ENCODE measurements at places on chromosomes 7 and 10. TPM values are rescaled to one million over a fixed set of nuclear protein-coding genes. Genes with fewer than 3 reads are reported as not detected.

GRCh38 chr7:1920266-1920681 lies 250.2 kb downstream of the ELFN1 start:
- peak; percentile 60 for DNase-seq

The ADAP1 gene
- 8.4 TPM for polyA plus RNA-seq

DNA sequence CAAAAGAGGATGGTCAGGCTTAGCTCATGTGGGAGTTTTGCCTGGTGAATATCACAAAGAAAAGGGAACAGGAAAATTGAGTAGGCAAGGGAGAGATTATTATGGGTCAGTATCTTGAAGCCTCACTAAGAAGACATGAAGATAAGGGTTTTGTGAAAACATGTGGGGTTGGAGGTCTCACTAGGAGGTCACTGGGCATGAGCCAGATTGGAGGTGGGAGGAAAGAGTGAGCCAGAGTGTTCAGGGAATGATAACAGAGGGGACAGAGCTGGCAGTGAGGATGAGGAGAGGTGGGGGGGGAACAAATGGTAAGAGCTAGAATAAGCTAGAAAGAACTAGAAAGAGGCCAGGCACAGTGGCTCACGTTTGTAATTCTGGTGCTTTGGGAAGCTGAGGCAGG lies 374.3 kb downstream of the GRID1 start:
- no peak for DNase-seq

The PLEKHA8 gene
- polyA plus RNA-seq, result 1.7 TPM

- no peak for DNase-seq
These were observed 445.0 kb downstream of the PARD3 start for GRCh38 chr10:34370126-34370525.

DNA sequence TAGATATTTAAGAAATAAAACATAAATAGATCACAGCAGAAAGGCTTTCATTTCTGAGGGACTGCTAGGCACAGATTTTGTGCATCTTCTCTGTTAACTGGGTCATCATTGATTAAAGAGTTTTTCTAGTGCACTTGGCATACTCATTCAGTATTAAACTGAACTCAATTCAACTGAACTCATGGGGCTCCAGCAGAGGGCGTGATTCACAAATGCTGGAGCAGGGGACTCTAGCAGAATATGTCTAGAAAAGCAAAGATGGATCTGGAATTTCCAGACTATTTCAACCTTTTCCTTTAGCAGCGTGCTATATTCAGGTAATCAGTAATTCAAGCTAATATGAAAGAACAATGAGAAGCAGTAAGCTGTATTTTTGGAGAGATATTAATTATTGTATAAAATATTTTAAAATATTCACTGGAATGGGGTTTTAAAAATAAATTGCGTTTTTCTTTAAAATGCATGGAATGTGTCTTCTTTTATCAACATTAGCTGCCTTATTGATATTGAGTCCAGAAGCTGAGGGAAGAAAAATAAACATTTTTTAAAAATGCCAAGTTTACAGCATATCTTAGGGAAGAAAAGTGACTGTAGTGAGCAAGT lies 296.8 kb upstream of the CACNA2D1 start:
- no peak for DNase-seq

Measured in right cardiac atrium (tissue), 5 donors.